Skin of body (tissue), 3 donors: ENCODE measurements at places on chromosomes 2 and 18. TPM values are rescaled to one million over a fixed set of nuclear protein-coding genes. Genes with fewer than 3 reads are reported as not detected.

DNA sequence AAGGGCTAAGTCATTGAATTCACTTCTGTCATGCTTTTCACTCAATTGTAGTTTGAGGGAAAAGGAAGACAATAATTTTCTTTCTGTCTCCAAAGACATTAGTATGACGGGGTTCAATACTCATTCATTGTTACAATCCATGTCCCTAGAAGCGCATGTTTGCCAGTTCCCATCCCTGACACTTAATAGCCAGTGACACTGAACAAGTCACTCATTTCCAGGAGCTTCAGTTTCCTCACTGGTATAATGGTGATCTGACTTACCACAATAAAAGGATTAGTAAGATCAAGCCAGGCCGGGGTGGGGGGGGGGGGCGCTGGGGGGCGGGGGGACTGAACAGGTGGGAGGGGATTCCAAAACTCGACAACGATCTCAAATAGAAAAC, 144.8 kb upstream of the MAP3K20 start:
- DNase-seq = no peak

- DNase-seq = no peak
These were observed 22.9 kb upstream of the GPR55 start for GRCh38 chr2:230947908-230948365.

- DNase-seq = no peak
These were observed 11.9 kb downstream of the MSH2 start for GRCh38 chr2:47414682-47415458.

DNA sequence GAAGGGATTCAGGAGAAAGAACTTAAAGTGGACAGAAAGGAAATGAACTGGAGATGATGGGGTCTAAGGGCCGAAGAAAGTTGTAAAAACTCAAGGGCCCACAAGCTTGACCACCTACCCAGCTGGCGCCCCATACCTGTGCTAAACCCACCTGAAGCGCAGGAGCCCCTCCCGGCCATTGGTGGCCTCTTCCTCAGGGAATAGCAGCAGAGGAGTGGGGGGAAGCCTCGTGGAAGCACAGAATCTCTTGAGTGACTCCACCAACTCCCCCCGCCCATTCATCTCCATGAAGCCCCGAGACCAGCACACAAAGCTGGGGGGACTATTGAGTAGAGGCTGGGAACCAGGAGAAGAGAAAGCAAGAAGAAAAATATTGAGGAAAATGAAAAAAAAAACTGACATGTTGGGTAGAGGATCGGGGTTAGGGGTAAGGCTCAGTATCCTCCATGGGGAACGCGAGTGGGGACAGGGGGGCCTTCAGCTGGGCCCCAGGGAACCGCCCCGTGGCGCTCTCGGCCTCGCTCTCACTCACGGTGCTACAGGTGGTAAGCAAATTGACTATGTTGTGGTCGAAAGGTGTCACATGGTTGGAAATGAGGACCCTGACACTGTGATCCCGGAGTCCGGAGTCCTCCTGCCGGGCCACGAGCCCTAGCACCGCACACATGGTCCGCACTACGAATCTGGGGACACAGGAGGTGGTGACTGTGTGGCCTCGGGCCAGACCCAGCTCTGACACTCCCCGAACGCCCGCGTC, 728 bp downstream of the AUP1 start:
- DNase-seq = no peak

- DNase-seq = no peak
These were observed 184.7 kb upstream of the DLGAP1 start for GRCh38 chr18:4639628-4640310.

PRLH gene
- not detected for total RNA-seq

SAG gene
- total RNA-seq = not detected

SIGLEC15 gene
- not detected for total RNA-seq

- DNase-seq = no peak
These were observed 133.5 kb upstream of the IL1R2 start for GRCh38 chr2:101858246-101858645.

COLEC12 gene
- total RNA-seq = 58.1 TPM

DNA sequence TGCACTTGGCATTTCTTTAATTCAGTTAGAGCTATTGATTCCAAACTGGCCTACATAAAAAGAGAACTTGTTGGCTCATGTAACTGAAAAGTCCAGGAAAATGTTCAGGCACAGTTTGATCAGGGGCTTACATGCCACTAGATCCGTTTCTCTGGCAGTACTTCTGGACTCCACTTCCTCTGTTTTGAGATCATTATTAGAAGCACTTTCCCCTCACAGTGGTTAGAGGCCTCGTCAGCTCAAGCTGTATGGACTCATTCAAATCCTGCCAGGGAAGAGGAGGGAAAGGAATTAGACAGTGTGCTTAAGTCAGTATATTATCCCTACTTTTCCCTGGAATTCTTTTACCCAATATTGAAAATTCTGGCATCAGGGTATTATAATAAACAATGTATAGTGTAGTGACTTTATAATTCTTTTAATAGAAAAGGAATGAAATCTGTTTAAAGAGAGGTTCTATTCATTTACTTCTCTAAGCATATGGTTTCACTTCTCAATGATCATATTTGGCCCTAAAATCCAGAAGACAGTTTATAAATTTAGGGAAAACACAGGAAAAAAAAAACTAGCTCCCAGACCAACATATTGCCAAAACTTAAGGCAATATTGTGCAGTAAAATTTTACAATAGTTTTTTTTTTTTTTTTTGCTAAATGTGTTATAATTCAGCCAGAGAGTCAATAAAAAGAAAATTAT, 92.0 kb downstream of the ARMC9 start:
- DNase-seq = peak; percentile 38

DNA sequence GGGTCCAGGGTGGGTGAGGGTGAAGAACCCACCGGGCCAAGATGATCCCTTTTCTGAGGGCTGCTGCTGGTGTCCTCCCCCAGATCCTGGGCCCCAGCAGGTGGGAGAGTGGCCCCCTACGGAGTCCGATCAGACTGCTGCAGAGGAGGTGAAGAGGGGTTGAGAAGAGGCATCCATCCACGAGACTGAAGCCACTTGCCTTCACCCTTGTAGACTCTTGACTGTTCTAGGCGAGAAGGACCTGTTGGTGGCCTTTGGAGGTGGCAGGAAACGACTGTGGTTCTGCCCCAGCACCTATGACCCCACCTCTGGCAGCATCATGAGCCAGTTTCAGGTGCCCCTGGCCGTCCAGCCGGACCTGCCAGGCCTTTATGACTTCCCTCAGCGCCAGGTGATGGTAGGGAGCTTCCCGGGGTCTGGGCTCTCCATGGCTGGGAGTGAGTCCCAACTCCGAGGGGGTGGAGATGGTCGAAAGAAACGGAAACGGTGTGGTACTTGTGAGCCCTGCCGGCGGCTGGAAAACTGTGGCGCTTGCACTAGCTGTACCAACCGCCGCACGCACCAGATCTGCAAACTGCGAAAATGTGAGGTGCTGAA, 1.5 kb downstream of the TET3 start:
- no peak for DNase-seq

DNA sequence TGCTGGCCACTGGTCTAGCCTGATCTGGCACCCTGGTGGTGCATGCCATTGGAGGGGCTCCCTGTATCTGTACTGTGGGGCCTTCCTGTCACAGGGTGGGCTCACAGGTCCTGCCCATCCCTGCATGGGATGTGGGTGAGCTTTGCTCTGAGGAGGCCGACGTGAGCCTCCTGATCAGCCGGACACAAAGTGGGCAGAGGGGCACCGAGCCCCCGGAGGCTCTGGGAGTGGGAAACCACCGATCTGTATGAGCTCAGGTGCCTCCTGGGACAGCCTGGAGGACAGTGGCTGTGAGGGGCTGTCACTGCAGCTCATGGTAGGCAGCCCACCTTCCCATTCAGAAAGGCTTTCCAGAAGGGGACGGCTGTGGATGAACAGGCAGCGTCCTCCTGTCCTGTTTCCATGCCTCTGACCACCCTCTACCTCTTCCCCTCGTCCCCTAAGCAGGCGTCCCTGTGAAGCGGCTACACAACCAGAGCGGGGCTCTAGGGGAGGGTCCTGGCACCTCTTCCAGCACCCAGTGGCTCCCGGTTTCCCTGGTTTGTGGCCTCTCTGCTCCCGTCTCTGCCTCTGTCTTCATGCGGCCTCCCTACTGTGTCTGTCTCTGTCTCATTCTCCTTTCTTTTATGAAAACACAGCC, 112.5 kb upstream of the OTOS start:
- no peak for DNase-seq

DNA sequence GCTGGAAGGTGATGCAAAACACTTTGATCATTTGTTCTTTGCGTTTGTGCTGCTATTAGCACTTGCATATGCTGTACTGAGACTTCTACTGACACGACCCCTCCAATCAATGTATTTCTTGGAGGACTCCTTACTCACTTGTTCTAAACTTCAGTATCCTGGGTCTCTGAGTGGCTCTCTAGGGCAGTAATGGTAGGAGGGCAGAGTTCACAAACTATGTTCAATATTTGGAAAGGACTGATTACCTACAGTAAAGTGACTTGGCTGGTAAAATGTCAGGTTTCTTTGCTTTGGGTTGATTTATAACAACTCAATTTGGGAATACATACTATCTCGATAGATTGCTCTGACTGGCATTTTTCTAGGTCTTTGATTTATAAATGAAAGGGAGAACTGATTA, 93.7 kb downstream of the TRIM43 start:
- DNase-seq = no peak

SERPINB10 gene
- 3.9 TPM for total RNA-seq

MAP3K19 gene
- total RNA-seq = not detected

CHST9 gene
- 0.39 TPM for total RNA-seq

DNA sequence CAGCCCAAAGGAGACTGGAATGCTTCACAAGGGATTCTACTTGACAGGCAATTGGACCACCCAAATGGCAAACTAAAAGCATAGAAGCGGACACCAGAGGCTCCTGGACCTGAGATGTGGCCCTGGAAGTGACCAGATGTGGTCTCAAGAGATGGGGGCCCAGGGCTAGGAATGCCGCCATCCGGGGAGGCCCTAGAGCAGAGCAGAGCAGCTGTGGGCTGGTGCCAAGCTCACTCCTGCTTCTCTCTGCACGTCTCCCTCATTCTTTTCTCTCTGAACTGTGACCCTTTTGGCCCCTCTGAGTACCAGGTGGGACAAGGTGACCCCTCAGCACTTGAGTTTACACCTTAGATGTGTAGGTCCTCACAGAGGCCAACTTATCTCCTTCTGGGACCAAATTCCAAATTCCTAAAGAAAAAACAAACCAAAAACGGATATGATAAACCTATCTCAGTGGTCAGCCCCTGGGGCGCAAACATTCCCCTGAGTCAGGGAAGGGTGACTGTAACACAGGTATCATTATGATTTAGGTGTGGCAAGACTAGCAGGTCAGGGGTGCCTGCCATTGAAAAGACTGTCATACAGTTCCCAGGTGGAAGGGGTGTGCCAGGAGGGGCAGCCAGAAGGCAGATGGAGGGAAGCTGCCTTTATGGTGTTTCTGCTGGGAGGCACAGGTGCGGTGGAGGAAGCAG, 6.5 kb upstream of the IL1R2 start:
- DNase-seq = no peak

DNA sequence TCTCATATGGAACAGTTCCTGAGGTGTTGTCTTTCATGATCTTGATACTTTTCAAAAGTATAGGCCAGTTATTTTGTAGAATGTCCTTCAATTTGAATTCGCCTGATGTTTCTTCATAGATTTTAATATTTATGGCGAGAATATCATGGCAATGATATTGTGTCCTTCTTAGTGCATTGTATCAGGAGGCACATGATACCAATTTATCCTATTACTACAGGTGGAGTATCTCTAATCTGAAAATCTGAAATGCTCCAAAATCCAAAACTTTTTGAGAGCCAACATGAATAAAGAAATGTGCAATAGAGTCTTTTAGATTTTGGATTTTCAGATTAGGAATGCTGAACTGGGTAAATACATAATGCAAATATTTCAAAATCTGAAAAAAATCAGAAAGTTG, 216.6 kb upstream of the LYPD1 start:
- no peak for DNase-seq

GRCh38 chr2:152550386-152550785, 166.9 kb downstream of the PRPF40A start:
- no peak for DNase-seq

ZNF892 gene
- total RNA-seq = 5.8 TPM

- no peak for DNase-seq
These were observed 116.6 kb upstream of the MSH6 start for GRCh38 chr2:47666332-47666731.

DNA sequence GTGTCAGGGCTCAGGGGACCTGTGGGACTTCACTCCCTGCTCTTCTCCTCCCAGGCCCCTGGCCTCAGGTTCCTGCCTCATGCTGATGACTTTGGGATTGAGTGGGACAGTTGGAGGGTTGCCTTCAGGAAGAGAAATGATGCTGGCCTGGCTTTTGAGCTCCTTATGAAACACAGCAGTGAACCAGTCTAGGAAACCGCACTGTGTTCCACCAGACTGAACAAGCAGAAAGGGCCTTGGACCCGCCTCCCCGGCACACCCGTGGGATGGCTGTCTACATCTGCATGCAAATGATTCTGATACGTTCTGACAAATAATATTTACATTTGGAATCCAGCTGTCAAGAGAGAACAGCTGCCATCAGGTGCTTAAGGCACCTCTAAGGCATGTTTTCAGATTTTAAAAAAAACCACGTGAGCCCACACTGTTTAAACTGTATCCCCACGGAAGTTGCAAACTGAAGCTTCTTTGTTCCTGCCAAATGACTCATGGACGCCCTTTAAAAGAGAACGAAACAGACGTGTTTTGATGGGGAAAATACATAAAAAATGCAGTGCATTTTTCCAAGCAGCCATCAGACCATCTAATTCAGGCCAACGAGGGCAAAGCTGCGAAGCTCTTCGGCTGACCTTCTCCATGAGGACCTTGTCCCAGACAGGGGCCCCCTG, 27.6 kb upstream of the ASAP2 start:
- peak; percentile 75 for DNase-seq

- DNase-seq = peak; percentile 85
These were observed 2.3 kb upstream of the PLEKHH2 start for GRCh38 chr2:43634604-43635306.

GRCh38 chr2:182379241-182379640, 47.6 kb downstream of the PDE1A start:
- peak; percentile 39 for DNase-seq

DNA sequence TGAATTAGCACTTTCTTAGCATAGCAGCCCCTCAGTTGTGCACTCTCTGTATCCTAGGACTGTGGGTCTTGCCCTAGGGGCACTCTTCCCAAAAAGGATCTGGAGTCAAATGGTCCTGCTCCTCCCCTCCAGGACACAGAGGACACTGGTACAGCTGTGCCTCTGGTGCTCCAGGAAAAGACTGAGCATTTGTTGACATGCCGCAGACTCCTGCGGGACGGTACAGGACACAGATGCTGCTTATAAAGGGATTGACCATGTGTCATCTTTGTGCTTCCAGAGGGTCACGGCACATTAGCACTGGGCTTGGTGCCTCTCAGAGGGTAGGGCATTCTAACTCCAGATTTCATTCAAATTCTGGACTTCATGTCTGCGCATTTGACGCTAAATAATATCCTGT, 110.5 kb downstream of the KLF7 start:
- DNase-seq = no peak

GRCh38 chr2:65057391-65058052, 1.3 kb downstream of the CEP68 start:
- no peak for DNase-seq

CDH19 gene
- 4.5 TPM for total RNA-seq

DNA sequence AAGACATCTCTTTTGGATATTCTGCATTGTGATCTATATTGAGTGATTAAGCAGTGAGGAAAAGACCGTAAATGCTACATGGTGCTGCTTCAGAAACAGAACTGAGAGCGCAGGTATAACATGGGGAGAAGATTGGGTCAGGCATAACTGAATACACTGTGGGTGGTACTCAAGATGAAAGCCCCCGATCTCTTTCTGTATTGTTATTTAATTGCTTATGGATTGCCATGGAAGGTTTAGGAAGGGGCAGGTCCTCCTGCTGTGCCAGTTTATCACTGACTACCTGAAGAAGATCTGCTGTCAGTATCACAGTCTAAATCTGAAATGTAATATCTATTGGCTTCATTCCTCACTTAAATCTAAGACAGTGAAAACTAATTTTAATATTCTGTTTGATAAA, 1568.7 kb upstream of the CELF4 start:
- no peak for DNase-seq
